HFFc6 (cell line): ENCODE measurements at places on chromosomes 16 and 17. TPM values are rescaled to one million over a fixed set of nuclear protein-coding genes. Genes with fewer than 3 reads are reported as not detected.

Gene RPRML
- total RNA-seq: not detected in 2 replicates

Gene CBLN1
- not detected in 3 replicates for total RNA-seq

DNA sequence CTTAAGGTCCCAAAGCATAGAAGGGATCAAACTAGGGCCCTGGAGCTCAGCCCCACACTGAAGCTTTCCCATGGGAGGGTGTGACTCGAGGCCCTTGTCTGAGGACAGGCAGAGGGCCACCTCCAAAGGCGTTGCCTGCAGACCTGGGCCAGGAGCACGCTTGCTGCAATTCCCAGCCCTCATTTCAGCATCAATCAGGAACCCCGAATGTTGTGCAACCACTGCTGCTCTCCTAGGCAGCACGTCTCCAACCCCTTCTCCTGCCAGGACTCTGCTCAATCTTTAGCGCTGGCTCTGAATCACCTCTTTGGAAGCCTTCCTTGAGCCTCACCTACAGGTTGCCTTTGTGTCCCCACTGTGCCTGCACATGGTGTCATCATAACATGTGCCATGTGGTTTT is 14.0 kb upstream of the ATP2C2 start:
- DNase-seq: no peak

- no peak for DNase-seq
These were observed 17.5 kb downstream of the ANKRD40 start for GRCh38 chr17:50689956-50690886.

DNA sequence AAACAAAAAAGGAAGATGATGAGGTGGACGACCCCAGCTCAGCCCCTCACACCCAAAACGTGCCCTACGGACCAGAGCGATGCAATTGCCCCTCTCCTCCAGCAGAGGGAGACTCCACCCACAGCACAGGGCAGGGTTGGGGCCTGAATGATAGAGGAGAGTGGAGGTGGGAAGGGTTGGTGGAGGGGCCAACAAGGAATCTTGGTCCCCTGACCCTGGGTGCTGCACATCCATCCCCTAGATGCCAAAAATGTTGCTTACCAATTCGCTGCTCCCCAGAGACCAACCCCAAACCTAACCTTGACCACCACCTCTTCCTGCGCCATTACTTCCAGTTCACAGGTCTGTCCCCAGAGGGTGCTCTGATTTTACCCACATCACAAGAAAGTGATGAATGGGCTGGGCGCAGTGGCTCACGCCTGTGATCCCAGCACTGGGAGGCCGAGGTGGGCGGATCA is 12.9 kb downstream of the P2RX5 start:
- no peak for DNase-seq

GRCh38 chr16:68425498-68426346 is 22.6 kb downstream of the SMPD3 start:
- no peak for DNase-seq

- DNase-seq: peak; percentile 98
These were observed 13.9 kb upstream of the PMP22 start for GRCh38 chr17:15278924-15279477.

DNA sequence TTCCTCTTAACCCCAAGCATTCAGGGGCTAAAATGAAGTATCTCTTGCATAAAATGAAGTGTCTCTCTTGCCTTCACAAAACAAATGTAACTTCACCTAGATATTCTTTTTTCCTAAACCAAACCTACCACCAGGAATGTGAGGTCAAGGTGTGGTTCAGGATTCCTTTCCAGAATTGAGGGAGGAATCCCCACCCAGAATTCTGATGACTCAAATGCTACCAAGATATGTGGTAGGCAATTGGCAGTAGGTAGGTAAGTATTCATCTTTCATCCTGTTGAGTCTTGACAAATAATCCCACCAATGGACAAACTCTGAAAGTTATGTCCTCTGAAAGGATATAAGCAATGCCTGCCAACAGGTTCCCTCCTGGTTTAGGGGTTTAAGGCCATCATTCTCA is 26.2 kb downstream of the TRIM16 start:
- DNase-seq: no peak

- no peak for DNase-seq
These were observed 88.2 kb downstream of the IRX5 start for GRCh38 chr16:55018881-55019280.

GRCh38 chr16:46568472-46569230 is 52.5 kb downstream of the SHCBP1 start:
- DNase-seq: no peak

- DNase-seq: no peak
These were observed 9.3 kb upstream of the CARD14 start for GRCh38 chr17:80160536-80160935.

DNA sequence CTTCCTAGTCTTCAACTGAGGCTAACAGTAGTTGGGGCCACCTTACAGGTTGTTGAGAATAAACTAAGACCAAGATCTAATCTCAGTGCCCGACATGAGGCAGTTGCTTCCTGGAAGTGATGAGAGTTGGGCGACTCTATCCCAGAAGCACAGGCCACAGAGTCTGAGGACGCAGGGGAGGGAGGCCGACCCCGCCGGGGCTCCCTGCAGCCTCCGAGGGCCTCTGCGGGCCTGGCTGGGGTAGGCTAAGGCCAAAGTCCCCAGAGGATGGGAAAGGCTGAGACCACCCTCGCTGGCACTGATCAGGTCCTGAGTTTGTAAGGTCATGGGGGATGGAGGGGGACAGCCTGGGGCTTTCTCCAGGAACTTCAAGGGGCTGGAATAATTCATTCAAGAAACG is 74.0 kb downstream of the ENGASE start:
- no peak for DNase-seq

- DNase-seq: no peak
These were observed 11.0 kb downstream of the ADORA2B start for GRCh38 chr17:15955793-15956541.

DNA sequence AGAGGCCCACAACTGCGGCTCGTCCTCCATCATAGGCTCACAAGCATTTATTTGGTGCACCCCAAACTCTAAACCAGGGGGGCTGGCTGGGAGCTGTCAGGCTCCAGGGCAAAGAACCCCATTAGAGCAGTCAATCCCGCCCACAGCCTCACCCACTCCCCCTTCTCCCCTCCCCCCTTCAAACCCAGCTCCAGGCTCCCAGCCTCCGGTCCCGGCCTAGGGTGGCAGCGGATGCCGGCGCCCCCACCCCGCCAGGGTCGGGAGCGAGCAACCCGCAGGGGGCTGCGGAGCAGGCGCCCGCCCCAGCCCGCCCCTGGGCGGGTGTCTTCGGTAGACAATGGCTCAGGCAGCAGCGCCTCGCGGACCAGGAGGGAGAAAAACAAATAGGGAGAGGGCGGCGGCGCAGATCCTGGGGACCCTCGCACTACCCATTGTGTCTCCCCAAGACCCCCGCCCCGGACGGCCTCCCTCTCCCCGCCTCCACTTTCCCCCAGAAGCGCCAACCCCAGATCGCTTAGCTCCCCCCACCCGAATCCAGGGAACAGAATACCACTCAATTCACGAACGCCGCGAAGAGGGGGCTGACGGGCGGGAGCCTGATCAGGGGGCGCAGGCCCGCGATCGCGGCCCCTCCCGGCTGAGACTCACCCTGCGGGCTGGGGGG is 572 bp downstream of the FAM171A2 start:
- no peak for DNase-seq

GRCh38 chr16:49128740-49129139 is 152.9 kb downstream of the CBLN1 start:
- no peak for DNase-seq

DNA sequence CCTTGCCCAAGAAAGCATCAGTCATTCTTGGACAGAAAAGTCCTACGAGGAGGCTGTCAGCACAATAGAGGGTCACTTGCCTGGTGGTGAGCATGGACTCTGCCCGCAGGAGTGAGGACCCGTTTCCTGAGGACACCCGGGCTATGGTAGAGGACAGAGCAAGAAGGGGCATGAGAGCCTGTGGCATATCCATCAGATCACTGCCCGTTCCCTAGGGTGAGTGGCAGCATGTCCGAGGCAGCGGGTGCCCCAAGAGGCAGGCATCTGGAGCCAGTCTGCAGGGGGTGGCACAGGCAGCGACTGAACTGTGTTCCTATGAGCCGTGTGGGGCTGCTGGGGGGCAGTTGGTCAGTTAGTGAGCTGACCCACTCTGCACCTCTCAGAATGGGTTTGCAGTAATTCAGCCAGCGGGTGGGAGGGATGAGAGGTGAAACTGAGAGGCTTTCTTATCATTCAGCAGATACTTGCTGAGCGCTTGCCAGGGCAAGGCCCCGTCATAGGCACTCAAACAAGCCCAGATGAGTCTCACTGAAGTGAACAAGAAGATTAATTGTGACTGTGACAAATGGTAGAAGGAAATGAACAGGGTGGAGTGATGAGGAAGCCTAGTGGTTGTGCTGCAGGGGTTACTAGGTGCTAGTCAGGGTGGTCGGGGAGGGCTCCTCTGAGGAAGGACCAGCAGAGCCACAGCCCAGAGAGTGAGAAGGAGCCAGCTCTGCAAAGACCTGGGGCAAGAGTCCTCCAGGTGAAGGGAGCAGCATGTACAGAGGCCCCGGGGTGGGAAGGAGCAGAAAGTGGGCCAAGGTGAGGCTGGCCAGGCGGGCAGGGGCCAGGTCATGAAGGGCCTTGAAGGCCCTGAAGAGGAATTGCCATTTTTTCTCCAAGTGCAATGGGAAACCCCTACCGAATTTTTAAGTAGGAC is 87.9 kb downstream of the CLEC16A start:
- DNase-seq: no peak
